HT-29 (cell line): ENCODE measurements at places on chromosomes 4 and X.

- peak; percentile 11 for DNase-seq
These were observed 192.3 kb upstream of the NR3C2 start for GRCh38 chr4:148634476-148634875.

GRCh38 chr4:94582517-94582916 is 130.8 kb downstream of the PDLIM5 start:
- no peak for DNase-seq

DNA sequence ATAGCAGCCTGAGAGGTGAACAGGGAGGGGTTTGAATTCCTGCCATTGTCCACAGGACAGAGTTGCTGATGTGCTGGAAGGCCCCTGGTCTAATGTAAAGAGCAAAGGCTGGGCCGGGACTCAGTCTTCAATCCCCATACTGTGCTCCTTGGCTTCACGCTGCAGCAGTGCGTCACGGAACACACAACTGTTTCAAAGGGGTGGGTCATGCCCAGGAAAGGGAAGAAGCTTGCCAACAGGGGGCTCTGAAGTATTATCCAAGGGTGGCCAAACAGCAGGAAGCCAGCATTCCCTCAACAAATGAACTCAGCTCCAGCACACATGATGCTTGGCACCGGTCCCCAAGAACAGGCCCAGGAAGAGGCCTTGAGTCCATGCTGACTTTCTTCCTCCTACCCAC is 122.5 kb downstream of the NFKB1 start:
- peak; percentile 45 for DNase-seq

DNA sequence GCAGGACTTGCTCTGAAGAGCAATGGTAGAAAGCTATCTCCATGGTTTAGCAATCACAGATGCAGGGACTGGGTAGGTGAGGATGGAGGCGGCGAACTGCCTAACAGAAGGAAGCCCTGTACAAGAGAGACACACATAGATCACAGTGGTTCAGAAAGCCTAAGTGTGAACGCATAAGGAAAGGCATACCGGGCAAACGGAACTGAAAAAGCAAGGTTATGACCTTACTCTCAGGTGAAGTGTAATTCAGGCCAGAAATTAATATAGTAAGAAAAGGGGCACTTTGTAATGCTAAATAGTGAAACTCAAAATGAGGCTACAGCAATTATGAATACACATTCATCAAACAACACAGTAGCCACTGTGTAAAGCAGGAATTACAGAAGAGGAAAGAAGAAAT is 126.6 kb downstream of the PALLD start:
- no peak for DNase-seq

DNA sequence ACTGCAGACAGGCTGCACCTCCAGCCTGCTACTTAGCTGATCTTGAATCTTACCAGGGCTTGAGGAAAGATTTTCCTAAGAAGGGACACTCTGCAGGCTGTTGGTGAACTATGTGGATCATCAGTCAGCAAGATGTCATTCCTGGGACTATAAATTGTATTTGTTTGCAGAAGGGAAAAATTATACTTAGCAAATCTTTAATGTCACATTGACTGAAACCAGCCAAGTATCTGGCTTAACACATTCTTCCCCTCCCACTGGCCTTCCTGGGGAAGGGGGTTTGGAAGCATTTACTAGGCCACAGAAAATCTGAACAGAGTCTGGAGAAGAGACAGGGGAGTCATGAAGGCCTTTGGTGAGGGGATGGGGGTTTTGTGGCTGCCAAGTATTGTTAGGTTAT is 156.7 kb upstream of the EOLA2 start:
- no peak for DNase-seq

GRCh38 chrX:108091878-108092291 is 307 bp downstream of the ATG4A start:
- no peak for DNase-seq

DNA sequence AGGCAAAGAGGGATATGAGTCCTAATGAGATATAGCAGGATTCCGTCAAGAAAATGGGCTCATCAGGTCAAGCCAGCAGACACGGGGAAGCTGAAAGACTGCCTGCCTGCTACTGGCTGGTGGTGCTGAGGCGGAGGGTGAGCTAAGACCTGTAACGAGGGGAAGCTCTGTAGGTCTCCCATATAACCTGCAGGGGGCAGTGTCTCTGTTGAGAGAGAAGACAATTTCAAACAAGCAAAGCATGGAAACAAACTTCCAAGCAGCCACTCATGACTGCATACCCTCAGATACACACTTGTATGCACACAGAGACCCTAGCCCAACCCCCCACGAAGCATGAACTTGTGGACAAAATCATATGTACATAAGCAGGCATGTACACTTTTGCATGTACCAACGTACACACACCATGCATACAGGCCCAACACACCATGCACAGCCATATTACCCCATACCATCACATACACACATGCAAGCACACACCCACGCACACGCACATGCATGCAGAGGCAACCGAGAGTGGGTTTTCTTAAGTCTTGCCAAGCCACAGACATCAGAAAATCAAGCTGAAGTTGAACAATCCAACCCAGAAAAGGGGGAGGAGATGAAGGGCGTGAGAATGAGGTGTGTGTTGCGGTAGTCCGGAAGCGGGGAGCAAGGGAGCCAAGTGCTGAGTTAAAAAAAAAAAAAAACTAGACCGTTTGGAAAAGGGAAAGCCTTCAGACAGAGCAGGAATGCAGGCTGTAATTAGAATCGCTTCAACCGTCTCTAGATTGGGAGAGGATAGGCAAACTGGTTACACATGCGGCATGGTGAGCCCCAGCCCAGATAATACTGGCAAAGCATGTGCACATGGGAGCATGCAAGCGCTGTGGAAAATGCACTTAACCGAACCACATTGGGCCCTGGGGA is 71.0 kb downstream of the PJA1 start:
- DNase-seq = peak; percentile 63

DNA sequence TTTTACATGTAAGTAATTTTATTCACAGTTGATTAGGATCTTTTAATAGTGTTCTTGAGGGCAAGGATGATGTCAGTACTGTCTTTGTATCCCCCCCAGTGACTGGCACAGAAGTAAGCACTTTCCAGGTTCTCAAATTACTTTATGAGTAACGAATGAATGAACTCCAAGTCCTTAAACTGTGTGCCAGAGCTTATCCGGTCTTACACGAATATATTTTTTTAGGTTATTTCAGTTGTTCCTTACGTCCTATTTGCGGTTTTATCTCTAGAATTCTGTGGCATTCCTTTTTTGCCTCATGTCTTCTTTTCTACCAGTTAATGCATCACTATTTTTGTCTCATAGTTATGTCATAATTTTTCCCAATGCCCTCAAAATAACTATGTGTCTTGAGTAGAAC is 106.9 kb upstream of the MID1IP1 start:
- DNase-seq = no peak

DNA sequence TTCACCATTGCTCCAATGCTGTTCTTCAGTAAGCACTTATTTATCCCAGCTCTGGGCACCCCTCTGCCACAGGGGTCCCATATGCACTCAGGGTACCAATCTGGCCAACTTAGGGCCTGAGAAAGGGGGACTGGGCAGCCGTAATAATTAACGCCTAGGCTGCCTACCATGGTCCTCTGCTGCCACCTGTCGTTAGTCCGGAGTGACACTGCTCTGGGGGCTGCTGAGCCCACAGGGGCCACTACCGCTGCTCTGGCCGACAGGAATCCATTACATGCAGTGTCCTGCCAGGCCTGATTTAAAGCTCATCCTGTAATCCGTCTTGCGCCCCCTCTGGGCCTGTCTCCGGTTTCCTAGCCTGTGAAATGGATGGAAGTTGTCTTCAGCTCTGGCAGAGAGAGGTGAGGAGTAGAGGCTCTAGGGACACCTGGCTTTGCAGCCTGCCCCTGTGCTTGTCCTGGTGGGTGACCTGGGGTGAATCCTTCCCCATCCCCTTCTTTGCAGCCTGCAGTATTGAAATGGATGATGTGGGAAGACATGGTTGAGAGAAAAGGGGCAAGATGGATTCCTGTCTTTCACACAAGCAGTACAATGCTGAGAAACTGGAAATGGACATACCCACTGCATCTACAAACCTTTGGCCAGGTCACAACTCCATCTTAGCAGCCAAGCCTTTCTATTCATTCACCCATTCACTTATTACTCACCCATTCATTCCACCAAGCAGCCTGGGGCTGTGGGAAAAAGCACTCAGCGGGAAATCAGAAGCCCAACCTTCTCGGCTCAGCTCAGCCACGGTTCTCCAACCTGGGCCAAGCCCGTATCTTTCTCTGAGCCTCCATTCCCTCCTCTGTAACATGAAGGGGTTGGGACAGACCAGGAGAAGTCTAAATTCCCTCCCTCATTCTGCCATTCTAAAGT is 116.3 kb upstream of the NALF2 start:
- DNase-seq = peak; percentile 81

DNA sequence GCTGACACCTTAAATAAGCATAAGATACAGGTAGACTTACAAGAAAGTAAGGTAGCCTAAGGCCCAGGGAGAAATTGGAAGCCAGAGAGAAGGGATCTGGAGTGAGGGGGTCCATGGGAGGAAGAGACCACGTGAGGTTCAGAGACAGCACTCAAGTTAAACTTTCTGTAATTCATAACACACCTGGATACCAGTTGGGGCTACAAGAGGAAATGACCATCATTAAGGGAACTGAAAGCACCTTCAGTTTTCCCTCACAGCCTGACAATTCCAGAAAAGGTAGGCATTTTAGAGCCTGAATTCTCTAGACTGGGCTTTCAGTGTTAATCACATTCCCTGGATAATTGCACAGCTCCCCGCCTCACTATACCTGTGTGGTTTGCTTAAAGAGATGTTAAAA is 355.5 kb downstream of the FBXW7 start:
- DNase-seq = no peak

DNA sequence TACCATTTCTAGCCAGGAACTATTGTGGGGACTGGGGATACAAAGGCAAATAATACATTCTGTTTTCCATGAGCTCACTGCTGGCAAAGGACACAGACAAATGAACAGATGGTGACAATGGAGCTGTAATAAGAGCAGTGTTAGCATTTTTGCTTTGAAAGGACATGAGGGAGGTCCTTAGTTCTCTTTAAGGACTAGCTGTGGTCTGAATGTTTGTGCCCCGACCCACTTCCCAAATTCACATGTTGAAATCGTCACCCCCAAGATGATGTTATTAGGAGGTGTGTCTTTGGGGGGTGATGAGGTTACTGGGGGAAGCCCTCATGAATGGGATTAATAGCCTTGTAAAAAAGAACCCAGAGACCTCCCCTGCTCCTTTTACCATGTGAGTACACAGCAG is 30.3 kb downstream of the CCNG2 start:
- no peak for DNase-seq

DNA sequence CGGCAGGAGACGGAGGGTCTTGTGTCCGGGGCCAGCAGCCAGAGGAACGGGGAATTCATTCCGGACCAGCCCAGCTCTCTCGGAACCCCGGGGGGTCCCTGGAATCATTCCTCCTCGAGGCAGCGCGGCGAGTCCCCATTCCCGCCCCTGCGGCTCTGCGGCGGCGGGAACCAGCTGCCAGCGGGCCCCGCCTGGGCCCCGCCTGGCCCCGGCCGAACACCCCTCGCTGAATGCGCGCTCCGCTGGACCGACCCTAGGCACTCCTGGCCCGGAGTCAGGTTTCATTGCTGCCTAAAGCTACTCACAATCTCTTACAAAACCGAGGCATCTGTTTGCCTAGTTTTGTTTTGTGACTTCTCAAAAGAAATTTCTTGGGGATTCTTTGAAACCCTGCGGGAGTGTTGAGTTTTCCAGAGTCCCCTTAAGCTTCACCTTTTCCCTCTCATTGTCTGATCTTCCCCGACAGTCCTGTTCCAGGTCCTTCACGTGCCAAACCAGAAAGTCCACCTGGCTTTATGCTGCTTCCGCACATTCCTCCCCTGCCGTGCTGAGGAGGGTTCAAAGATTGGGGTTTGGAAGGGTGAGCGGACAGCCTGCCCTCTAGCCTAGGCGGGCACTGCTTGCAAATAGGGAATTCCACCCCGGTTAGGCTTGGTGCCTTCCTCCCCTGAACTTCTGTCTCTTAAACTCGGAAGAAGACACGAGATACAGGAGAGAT is 789 bp downstream of the ARHGAP10 start:
- peak; percentile 34 for DNase-seq

GRCh38 chr4:16043642-16044498 is 40.0 kb downstream of the PROM1 start:
- no peak for DNase-seq

DNA sequence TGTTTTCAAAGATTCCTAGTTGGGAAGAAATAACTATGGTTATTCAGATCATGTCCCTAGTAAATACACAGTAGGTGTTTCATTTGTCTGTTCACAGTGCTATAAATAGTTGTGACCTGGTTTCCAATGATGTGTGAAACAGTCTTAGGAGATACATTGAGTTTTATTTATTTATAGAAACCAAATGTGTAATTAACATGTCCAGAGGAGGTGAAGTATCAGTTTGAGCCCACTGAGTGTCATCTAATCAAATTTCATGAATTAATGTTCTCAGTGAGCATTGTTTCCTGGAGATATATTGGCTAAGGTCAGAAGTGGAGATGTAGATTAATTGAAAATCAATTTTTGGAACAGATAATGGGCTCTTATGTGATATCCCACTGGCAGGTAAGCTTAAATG is 996.3 kb downstream of the FSTL5 start:
- DNase-seq = no peak

DNA sequence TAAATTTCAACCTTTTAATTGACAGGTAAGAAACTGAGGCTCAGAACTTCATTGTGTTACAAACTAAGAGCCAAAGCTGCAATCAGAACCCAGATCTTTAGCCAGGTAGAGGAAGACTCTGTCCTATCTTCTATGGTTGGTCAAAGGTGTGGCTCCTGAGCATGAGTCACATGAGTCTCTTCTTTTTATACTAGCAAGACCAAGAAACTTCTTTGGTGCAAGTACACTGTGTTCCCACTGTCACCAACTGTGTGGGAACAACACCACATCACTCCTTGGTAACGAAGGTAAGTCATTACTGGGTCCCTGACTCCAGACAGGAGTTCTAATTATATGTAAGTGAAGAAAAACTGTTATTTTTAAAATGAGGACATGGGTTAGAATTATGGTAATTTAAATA is 290.1 kb downstream of the INPP4B start:
- DNase-seq = no peak
